K562 (cell line): ENCODE measurements at places on chromosomes 12 and 14.

- DNase-seq = no peak
Observed at GRCh38 chr14:51269634-51270033, 29.6 kb downstream of the TMX1 start.

GRCh38 chr12:6380141-6381121 is 3.5 kb upstream of the LTBR start:
- no peak for DNase-seq

- DNase-seq = no peak
Observed at GRCh38 chr14:73895939-73896338, 9.3 kb downstream of the ZNF410 start.

DNA sequence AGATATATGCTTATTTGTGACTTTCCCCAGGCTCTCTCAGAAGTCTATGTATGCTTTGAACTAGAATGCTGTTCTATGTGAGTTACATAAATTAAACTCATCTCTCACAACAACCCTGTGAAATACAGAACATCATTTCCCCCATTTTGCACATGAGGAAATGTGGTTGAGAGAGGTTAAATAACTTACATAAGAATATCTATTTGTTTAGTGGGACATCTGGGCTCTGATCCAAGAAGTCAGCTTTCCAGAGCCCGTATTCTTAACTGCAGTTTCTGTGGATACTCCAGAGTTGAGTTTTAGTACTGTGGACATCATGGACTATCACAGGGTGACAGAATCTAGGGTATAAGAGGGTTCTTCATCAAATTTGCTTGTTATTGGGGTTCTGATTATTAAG is 242.5 kb upstream of the ARHGAP5 start:
- DNase-seq = no peak

DNA sequence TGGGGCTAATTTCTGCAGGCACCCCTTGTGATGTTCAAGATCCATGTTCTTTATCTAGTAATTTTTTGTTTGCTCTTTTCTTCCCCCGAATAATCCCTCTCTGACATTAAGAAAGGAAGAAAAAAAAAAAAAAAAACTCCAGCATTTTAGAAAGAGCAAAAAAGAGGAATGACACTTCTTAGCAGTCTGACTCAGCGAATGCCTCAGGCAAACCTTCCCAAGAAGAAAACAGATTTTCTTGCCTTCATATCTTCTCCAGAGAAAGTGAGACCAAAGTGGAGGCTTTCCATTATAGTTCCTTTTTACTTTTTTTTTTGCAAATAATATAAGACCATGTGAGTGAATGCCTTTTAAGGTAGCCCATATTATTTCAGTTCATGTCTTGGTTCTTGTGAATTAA is 479.0 kb upstream of the SYT1 start:
- DNase-seq = no peak

DNA sequence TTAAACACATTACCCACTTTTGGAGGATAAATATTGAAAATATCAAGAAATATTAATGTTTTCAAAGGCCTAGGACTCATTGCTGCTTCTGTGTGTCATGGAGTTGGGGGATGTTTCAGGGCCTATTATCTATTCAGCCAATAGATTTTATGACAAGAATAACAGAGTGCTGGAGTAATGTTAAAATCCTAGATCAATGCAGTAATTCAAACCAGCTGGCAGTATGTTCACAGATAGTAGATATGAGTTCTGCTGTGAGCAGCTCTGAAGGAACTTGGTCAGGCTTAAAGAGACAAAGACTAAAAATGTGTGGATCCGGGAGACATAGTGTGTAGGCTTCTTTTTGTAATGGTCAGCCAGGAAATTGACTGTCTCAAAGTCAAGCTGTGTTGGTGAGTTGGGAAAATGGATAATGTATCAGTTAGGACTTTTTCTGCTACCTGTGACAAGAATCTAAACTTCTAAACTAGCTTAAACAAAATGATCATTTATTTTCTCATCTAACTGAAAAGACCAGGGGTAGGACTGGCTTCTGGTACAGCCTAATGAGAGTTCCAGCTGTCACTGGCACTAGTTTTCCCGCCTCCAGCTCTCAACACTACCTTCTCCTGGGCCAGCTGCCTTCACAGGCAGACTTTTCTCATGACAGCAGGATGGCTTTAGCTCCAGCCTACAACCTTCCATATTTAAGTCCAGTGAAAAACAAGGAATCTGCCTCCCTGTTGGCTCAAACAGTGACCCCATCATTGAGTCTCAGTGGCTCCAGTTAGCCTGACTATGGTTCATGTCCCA is 16.3 kb upstream of the POLR3B start:
- no peak for DNase-seq

DNA sequence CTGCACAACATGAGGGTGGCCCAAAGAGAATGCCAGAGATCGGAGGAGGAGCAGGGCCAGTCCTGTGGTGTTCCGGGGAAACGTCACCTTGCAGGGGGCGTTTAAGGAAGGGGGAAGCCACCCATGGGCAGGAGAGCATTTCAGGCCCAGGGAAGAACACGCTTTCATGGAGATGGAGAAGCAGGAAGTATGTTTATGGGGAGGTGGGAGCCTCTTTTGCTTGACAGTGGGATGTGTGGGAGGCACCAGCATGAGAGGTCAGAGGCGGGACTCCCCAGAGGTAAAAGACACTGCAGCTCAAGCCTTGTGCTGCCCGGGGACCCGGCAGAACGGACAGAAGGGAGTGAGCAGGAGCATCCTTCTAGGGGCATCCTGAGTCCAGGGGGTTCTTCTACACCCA is 1.3 kb upstream of the LRTM2 start:
- no peak for DNase-seq

- DNase-seq = no peak
Observed at GRCh38 chr14:105181549-105182295, 610 bp upstream of the NUDT14 start.

DNA sequence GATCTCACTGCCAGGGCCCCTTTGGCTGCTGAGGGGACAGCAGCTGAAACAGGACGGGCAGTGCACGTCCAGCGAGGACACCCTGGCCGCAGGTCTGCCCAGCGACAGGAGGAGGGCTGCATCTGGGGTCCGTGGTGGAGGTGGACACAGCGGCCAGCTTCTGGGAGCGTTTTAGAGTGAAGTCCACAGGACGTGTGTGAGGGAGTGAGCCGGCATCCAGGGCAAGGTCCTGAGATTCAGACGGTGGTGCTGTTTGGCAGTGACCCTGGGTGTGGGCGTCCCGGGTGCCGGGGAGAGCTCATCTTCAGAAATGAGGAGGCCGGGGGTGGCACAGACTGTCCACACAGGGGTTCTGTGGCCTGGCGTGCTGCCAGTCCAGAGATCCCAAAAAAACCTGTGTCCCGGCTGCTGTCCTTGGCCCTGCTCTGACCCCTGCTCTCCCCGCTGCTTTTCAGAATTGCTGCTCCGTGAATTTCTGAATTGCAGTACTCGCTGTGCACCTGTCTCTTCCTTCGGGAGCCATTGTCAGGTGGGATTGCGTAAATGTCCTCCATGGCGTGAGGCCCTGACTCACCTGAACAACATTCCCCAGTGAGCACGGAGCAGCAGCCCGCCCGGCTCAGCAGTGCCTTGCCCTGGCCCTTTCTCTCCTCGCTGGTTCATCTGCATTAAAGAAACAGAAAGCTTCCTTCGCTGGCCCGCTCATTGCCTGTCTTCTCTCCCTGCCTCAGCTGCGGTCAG is 183.5 kb upstream of the C14orf180 start:
- no peak for DNase-seq

DNA sequence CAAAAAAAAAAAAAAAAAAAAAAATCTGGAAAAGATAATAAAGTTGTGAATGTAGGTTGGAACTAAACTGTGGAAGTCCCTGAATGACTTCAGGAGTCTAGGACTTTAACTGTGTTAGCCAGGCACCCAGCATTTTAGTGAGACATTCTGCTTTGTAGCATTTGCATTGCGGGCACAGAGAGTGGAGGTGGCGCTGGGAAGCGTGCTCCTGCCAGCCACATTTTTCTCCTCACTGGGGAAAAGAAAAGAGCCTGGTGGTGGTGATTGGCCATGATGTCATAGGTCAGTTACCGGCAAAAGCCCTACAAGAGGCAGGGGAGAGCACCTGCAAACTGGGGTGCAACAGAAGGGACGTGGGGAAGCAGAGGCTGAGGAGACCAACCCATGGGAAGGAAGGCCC is 9.7 kb upstream of the GAPDH start:
- DNase-seq = no peak

DNA sequence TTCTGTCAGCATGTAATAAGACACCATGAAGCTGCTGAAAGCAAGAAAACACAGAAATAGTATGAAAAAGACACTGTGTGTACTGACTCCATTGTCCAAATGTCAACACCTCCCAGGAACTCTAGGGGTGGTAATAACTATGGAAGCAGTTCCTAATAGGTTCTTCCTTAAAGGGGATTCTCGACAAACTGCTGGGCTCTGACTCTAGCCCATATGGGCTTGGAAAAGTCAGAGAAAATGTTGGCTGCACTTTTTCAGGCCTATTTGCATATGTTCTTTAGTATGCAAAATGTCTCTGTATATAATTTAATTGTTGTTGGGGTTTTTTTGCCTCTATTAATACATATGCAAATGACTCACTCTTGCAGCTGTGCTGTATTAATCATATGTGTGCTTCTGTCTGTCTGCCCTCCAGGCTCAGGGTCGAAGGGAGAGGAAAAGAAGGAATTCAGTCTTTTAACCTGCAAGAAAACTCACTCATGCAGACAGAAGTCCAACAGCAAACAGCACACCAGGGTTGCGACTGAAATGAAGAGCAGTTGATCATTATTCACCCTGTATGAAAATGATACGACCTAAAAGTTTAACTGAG is 317.6 kb downstream of the SOX5 start:
- DNase-seq = no peak

DNA sequence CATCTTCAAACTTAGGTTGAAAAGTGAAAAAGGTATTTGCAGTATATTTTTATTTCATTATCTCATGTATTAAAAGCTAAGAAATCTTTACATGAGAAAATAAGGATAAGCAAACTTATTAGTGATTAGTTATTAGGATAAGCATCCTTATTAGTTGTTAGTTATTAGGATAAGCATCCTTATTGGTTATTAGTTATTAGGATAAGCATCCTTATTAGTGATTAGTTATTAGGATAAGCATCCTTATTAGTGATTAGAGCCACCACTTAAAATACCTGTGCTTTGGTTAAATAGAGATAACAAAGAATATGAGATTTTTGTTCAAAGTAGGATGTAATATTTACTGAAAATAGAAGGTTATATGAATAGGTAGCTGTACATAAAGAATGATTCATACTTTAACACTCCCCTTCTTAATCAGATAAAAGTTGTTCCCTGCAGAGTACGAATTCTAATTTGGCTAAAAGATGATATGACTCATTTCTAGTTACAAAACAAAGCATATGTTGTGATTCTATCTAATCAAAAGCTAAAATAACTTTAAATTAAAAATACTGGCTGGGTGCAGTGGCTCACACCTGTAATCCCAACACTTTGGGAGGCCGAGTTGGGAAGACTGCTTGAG is 56.4 kb downstream of the KDM5A start:
- no peak for DNase-seq

DNA sequence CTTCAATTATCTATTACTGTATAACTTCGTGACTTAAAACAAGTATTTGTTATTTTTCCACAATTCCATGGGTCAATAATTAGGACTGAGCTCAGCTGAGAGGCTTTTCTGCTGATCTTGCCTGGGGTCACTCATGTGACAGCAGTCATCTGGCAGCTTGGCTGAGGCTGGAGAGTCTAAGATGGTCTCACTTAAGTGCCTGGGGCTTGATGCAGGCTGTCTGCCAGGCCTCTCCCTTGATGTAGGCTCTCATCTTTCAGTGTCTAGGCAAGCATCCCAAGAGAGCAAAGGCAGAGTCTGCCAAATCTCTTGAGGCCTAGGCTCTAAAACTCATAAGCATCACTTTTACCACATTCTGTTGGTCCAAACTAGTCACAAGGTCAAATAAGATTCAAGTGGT is 93.2 kb downstream of the NKX2-1 start:
- DNase-seq = no peak

GRCh38 chr12:78406828-78407227 is 457.7 kb upstream of the SYT1 start:
- no peak for DNase-seq

GRCh38 chr14:51666826-51667225 is 15.1 kb downstream of the FRMD6 start:
- no peak for DNase-seq

DNA sequence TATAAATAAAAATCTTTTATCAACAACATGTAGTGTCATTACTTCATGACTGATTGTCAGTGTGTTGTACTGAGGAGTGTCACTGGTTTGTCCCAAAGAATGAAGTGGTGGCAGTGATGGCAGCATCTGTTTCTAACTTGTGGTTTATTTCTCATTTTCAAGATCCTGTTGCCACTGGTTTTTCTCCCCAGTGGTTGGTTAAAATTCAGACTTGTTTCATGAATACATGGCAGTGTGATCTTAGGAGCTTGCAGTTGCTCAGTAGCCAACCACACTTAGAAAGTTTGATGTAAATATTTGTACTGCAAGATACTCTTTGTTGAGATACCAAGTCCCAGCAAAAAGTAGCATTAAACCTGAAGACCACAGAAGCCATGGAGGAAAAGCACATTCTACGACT is 69.8 kb downstream of the PLEKHA5 start:
- DNase-seq = no peak

DNA sequence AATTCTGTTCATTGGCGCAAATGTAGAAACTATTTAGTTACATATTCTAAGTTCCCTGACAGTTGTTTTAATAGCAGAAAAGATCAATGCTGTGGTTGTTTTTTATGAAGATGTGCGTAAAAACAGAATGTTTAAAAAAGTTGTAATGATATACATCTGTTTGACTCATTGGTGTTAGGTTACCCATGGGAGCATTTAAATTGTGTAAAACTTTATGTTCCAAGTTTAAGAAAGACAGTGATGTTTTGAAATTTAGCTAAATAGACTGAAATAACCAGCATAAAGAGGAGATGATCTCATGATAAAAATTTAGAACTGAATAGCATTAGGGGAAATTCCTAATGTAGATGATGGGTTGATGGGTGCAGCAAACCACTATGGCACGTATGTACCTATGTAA is 3.6 kb downstream of the PELI2 start:
- DNase-seq = no peak

GRCh38 chr14:55120571-55121495 is 8.2 kb upstream of the LGALS3 start:
- DNase-seq = no peak

- no peak for DNase-seq
Observed at GRCh38 chr12:38547586-38547985, 231.0 kb downstream of the ALG10B start.

- DNase-seq = no peak
Observed at GRCh38 chr12:41274643-41275042, 86.5 kb downstream of the PDZRN4 start.

DNA sequence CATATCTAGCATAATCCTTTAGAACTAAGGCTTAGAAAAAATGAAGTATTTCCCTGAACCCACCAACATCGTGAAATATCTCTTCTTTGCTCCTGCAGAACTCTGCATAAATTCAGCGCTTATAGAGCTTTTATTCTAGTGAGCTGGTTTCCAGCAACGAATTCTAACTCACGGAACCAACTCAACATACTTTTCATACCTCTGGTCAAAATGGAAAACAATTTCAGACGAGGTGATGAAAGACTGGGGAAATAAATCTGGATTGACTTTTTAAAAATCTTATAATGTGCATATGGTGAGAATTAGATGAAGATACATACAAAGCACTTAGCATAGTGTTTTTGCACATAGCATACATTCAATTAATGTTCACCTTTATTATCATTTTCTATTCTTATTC is 62.6 kb upstream of the BBS10 start:
- DNase-seq = no peak
